ENCODE measurements at places on chromosomes 7 and 10.

DNA sequence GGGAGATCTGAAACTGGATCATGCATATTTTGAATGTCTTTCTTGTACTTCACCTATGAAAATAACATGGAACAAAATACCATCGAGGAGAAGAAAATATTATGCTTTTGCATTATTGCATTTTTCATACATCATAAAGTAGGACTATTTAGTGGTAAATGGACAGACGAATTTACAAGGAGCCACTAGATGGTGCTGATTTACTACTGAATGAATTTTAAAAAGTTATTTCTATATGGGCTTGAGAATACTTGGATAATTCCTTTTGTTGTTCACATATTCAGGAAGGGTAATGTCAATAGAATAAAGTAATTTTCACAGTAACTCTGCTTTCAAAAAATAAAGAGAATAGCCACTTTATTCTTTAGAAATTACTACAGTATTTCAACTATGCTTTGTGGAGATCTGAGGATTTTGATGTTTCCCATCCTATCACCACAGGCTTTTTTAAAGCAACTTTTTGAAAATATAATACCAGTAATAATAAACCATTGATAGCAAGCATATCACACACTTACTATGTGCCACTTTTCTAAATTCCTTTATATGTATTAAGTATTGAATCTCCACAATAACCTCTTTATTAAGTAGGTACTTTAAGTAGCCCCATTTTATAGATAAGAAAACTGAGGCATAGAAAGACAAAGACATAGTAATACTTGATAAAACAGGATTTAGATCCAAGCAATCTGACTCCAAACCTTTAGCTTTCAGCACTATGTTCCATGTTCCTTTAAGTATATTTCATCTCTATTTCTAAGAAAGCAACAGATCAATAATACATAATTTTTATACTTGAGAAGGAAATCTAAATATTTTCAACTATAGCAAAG lies 38.6 kb downstream of the NEBL start:
- no peak for DNase-seq

DNA sequence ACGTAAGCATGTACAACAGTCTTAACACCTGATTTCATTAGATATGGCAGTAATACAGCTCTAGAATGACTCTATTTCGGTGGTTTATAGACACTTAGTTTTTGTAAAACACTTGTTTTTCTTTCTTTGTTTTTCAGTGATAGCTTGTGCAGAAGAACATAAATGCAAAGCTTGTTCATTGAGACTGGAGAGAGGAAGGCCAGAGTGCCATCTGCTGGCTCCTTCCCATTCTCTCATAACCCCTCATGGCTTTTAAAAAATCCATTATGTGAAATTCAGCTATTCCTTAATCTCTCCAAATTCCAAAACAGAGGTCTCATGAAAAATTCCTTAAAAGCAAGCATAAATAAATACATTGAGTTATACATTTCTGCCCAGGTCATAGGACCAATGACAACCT lies 76.3 kb downstream of the CACNB2 start:
- DNase-seq = no peak

GRCh38 chr10:34135515-34135914 lies 679.6 kb downstream of the PARD3 start:
- DNase-seq = no peak

- DNase-seq = no peak
Measured at GRCh38 chr10:132540456-132540855, 2.9 kb downstream of the INPP5A start.

DNA sequence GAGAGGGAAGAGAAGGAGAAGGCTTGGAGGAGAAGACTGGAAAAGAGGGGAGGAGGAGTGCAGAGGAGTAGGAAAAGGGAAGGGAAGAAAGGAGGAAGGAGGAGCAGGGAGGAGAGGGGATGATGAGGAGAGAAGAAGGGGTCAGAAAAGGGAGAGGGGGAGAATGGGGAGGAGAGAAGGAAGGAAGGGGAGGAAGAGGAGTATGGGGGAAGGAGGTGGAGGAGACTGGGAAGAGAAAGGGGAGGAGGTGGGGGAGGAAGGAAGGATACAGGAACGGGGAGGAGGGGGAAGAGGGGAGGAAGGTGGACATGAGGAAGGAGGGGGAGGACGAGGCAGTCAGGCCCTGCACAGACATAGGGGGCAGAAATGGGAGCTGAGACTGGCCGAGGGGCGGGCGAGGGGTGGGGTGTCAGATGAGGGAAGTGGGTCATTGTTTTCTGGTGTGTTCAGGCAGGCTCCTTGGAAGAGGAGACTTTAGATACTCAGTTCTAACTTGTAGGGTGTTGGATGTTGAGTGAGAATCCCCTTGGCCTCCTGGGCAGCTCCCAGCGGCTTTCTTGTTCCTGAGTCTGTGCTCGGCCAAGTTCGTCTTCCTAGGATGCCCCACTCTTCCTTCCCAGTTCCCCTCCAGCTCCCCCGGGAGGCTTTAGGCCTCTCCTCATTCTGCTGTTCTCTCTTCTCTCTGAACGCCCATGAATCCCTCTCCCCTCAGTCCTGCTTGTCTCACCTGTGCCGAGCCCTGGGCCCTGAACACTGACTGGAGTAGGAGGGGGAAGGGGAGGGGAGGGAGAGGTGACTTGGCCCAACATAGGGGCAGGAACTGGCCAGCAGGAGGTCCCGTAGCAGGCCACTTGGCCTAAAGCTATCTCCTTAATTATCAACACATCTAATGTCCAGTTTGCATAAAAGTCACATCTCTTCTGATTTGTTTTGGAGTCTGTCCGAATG lies 12.8 kb upstream of the CRHR2 start:
- no peak for DNase-seq

- no peak for DNase-seq
Measured at GRCh38 chr10:2936816-2937215, 130.5 kb upstream of the PFKP start.

DNA sequence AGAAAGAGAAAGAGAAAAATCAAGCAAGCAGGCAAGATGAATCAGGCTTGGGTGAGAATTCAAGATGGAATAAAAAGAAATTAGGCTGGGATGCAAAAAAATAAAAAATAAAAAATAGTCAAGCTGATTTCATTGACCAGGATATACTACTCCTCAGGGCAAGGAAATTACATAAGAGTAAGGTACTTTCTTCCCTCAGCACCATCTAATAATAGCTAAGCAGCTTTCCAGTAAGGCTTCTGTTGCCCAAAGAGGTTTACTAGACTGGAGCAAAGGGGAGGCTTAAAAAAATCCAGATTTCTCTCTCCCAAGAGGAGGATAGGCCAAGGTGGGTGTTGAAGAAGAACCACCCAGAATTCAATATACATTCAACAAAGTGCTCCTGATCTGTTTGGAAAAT lies 93.6 kb downstream of the NEURL1 start:
- no peak for DNase-seq

- no peak for DNase-seq
Measured at GRCh38 chr7:144255471-144255897, 9.1 kb downstream of the OR2A7 start.

- no peak for DNase-seq
Measured at GRCh38 chr10:97771055-97771891, 526 bp downstream of the SFRP5 start.

DNA sequence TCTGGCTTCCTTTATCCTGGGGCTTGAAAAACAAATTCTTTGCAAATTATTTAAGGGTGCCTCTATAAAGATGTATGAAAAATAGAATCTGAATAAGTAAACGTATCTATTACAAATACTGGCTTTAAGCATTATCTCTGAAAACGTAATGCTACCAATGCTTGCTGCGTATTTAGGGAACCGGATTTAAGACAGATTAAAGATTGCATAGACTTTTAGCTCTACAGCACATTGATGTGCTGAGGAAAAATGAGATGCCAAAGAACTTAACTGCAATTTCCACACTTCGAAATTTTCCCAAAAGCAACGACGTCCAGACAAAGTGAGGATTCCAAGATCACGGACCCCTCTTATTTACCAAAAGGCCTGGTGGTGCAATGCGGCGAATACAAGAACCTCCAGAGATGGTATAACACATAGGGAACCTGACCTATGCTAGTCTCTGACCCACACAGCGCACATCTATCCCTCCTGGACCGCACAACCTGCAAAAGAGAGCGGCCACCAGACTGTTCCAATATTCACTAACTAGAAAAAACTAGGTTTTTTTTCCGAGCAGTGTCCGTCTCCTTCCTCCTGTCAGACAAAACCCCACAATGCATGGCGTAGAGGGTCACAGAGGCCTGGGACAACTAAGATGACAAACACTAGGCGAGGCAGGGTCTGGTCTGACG lies 34.3 kb upstream of the PHF14 start:
- no peak for DNase-seq

DNA sequence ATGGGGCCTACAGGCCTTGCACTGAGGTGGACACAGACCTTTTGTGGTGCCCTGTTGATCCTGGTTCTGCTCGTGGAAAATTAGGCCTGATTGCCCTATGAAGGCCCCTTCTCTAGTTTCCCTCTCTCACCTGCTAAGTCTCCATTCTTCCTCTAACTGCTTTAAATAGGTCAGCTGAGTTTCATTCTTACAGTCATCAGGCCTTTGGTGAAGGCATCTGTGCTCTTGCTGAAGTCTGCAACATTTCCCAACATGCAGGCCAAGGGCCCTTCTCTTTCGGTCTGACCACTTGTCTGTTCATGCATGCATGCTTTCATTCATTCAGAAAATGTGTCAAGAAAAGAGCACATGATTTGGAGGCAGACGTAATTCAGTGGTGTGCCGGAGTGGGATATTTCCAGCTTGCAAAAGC lies 244.0 kb downstream of the BUB3 start:
- DNase-seq = no peak

- no peak for DNase-seq
Measured at GRCh38 chr10:60028081-60028480, 121.7 kb upstream of the CCDC6 start.

DNA sequence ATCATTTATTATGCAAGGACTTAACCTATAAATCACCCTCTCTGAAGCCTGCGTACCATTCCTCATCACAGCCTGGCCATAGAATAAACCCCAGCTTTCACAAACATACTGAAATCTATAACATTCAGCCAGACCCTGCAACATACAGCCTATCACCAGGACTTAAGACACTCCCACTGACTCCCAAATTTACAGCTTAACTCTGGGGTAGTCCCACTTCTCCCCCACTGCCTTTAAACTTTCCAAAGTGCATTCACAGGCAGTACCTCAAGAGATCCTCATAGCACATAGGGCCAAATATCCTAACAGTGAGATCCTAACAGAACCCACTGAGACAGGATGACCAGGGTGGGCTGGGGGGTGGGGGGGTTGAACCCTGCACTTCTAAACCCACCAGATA lies 3.5 kb downstream of the LDB1 start:
- no peak for DNase-seq

GRCh38 chr7:93430917-93431588 lies 143.5 kb downstream of the CALCR start:
- DNase-seq = no peak

DNA sequence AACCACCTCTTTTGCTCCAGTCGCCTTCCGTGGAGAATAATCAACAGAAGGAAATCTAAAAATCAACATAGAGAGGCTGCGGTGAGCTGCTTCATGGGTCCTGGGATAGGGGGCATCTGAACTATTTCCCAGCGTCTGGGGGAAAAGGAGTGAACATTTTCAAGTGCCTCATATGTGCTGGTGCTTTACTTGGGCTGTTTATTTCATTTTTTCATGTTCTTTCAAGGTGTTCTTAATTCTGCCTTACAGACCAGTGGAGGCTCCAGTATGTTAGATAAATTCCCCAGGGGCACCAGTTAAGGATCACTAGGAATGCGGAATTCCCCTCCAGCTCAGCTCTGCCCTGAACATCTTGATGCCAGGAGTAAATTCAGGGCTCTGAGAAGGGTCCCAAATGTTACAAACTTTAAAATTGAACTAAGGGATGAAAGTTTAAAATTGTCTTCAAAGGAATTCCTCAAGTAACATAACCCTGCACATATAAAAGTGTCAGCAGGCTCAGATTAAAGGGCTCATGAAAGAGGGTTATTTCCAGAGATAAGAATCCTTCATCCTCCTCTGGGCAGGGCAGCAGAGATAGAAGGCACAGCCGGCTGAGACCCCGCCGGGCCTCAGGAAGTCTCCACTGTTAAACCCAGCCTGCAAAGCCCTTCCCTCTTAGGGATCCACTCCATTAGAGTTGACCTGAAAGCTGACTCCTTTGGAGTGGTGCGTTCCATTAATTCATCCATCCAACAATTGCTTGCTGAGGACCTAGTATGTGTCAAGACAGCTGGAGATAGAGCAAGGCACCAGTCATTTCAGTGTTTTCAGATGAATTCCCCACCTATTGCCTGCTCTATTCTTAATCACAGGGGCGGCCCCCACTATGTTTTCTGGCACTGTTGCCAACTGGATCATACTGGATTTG lies 345.8 kb downstream of the KCNMA1 start:
- no peak for DNase-seq
